Dorsolateral prefrontal cortex (tissue), 122 donors: ENCODE measurements at places on chromosomes 12 and 14. TPM values are rescaled to one million over a fixed set of nuclear protein-coding genes. Genes with fewer than 3 reads are reported as not detected.

Gene TMEM263
- total RNA-seq: 30.5 TPM

Gene C1RL
- 17.9 TPM for total RNA-seq

Gene C12orf54
- total RNA-seq: 5.4 TPM

Gene MYF5
- not detected for total RNA-seq

Gene FOXA1
- not detected for total RNA-seq

Gene SLC17A8
- 1.0 TPM for total RNA-seq

Gene TAS2R14
- 8.0 TPM for total RNA-seq

Gene GLIPR1L1
- total RNA-seq: not detected

Gene TAC3
- 15.9 TPM for total RNA-seq

Gene FBXO21
- 117 TPM for total RNA-seq

Gene NEUROD4
- total RNA-seq: not detected

Gene ADAM20
- 10.0 TPM for total RNA-seq

Gene AKAP5
- total RNA-seq: 29.6 TPM

Gene DNAH10
- total RNA-seq: 1.8 TPM

Gene GAS2L3
- 1.6 TPM for total RNA-seq

Gene PIP4K2C
- total RNA-seq: 79.1 TPM

Gene NGB
- total RNA-seq: 33.9 TPM

Gene KDM2B
- 48.1 TPM for total RNA-seq

Gene LRTM2
- total RNA-seq: 29.2 TPM

Gene NPFF
- total RNA-seq: not detected

Gene LMO3
- total RNA-seq: 280 TPM

Gene PRORP
- total RNA-seq: 27.3 TPM
